ENCODE measurements at places on chromosomes 4 and X.

- peaks cover 9% of the 10 kb centered on the region for H3K36me3 ChIP-seq
- no peak overlapping the region for H3K4me3 ChIP-seq
- peak overlapping the region; percentile 66 for H3K27ac ChIP-seq
- H3K27me3 ChIP-seq: no peaks in the 10 kb centered on the region
These were observed 24.9 kb downstream of the PCDH7 start for GRCh38 chr4:30744957-30745640.

DNA sequence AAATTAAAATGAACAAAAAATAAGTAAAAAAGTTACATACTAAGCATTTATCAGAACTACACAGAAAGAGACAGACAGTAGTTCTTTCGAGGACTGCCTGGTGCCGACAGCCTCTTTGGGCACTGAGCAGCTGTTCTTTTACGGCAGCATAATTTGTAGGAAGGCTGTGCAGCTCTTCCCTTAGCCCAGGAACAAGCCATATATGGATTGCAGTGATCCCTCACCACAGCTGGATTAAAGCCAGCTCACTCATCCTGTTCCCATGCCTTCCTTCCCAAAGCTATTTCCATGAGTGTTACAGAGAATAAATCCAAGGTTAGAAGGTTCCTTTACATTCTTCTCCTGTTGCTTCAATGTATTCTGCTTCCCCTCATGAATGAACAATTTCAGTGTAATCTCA, 71.7 kb downstream of the DDX60L start:
- H3K27me3 ChIP-seq: no peaks in the 10 kb centered on the region
- no peak overlapping the region for H3K4me3 ChIP-seq
- H3K27ac ChIP-seq: peak overlapping the region; percentile 28
- peaks cover 5% of the 10 kb centered on the region for H3K4me1 ChIP-seq
- H3K36me3 ChIP-seq: peaks cover 5% of the 10 kb centered on the region

DNA sequence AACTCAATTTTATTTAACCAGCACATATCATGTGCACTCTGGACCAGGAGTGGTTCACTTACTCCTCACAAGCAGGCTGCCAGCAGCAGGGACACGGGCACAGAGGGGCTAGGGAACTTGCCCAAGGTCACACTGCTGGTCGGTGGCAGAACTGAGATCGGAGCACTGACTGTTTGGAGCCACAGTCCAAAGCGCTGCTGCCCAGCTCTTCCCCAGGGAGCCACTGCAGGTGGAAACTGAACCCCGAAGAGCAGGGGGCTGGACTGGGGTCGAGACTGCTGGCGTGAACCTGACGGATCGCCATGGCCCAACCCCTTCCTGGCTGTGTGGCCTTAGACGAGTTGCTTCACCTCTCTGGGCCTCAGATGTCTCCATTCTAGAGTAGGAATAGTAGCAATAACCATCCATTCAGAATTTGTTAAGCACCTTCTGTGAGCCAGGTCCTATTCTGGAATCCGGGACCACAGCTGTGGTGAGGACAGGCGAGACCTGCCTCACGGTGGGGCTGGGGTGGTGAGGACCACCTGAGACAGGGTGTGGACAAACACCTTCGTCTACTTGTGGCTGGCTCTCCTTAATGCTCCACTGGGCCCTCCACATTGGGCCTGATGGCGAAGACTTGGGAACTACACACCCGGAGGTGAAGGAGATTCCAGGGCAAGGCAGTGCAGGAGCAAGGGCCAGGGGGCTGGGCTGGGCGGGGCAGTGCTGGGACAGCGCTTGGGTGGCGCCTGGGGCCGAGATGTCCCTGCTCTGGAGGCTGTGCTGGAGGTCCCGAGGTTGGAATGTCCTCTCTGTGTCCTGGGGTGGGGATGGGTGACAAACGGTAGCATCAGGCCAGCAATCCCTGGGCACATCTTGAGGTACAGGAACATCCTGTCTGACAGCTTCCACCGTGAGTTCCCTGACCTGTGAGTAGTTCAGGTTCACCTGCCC, 32.0 kb upstream of the KIAA0232 start:
- no peak for DNase-seq
- no peak overlapping the region for H3K4me3 ChIP-seq
- peaks cover 9% of the 10 kb centered on the region for H3K4me1 ChIP-seq
- H3K36me3 ChIP-seq: no peaks in the 10 kb centered on the region

GRCh38 chrX:26873736-26874135, 589.4 kb downstream of the PPP4R3C start:
- no peak overlapping the region for H3K4me3 ChIP-seq
- H3K4me1 ChIP-seq: no peaks in the 10 kb centered on the region
- no peaks in the 10 kb centered on the region for H3K36me3 ChIP-seq
- H3K27me3 ChIP-seq: no peaks in the 10 kb centered on the region
- no peak overlapping the region for H3K27ac ChIP-seq

DNA sequence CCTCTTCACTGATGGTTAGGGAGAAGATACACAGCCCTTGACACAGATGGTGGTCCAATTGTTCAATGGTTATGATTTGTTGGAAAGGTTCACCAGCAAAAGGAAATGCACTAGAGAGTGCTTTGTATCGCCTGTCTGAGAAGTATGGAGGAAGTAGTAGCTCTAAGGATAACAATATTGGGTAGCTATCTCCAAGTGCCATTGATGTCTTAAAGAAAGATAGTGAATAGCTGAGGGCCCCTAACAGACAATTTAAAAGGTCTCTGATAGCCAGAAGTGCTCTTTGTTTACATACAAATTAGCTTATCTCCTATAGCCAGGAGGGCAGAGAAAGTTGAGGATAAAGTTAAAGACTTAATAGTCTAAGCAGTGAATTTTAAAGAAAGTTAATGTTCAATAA, 33.9 kb upstream of the BLTP1 start:
- no peak for DNase-seq
- H3K36me3 ChIP-seq: no peaks in the 10 kb centered on the region
- H3K4me3 ChIP-seq: no peak overlapping the region
- no peaks in the 10 kb centered on the region for H3K4me1 ChIP-seq
- peaks cover 2% of the 10 kb centered on the region for H3K27me3 ChIP-seq
- no peak overlapping the region for H3K27ac ChIP-seq

GRCh38 chrX:9619581-9619980, 146.1 kb downstream of the GPR143 start:
- DNase-seq: no peak
- H3K27me3 ChIP-seq: no peaks in the 10 kb centered on the region

DNA sequence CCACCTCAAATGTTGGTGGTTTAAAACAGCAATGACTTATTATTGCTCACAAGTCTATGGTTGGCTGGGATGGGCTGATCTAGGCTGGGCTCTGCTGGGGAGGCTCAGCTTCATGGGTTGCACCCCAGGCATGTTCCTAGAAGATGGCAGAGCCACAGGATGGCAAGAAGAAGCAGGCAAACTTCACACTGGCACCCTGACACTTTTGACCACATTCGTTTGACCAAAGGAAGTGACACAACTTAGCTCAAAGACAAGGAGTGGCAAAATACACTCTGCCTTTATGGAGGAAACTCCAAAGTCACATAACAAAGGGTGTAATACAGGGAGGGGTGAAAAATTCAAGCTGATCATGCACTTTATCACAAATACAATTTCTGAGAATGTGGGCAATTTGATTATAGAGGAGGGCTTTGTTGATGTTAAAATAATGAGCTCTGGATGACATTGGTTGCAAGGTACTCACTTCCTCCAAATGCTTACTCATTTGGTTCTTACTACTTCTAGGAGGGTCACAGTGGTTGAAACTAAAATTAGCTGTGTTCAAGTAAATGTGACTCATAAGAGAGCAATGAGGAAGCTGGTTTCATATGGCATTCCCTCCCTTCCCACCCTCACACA, 249.2 kb upstream of the RPS6KA3 start:
- no peak for DNase-seq
- H3K4me1 ChIP-seq: peaks cover 21% of the 10 kb centered on the region
- peak overlapping the region; percentile 71 for H3K27ac ChIP-seq
- H3K4me3 ChIP-seq: no peak overlapping the region
- no peaks in the 10 kb centered on the region for H3K36me3 ChIP-seq

DNA sequence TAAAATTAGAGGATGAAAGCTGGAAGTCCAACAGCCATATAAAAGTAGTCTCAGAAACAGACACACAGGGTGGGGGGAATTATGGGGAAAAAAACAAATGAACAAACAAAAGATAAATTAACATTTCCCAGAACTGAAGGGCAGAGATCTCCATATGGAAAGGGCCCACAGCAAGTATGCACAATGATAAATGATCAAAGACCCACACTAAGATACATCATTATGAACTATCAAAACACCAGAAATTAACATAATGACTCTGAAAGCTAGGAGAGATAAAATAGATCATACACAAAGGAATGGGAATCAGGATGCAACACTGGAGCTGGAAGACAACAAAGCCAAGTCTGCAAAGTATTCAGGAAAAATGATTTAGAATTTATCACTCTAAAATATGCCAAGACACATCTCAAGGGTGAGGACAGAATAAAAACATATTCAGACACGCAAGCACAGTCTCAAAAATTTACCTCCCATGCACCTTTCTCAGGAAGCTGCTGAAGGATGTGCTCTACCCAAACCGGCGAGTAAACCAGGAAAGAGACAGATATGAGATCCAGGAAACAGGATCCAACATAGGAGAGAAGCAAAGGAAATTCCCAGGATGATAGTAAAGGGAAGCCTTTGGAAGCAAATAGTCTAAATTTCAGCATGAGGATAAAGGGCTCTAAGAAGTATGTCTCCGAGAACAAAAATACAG, 30.7 kb upstream of the KCNE5 start:
- H3K27me3 ChIP-seq: no peaks in the 10 kb centered on the region
- no peak overlapping the region for H3K27ac ChIP-seq
- H3K4me1 ChIP-seq: peaks cover 15% of the 10 kb centered on the region

- peaks cover 41% of the 10 kb centered on the region for H3K4me1 ChIP-seq
- DNase-seq: no peak
- peak overlapping the region; percentile 91 for H3K27ac ChIP-seq
- H3K4me3 ChIP-seq: no peak overlapping the region
These were observed 32.2 kb downstream of the SMS start for GRCh38 chrX:21972721-21973120.

DNA sequence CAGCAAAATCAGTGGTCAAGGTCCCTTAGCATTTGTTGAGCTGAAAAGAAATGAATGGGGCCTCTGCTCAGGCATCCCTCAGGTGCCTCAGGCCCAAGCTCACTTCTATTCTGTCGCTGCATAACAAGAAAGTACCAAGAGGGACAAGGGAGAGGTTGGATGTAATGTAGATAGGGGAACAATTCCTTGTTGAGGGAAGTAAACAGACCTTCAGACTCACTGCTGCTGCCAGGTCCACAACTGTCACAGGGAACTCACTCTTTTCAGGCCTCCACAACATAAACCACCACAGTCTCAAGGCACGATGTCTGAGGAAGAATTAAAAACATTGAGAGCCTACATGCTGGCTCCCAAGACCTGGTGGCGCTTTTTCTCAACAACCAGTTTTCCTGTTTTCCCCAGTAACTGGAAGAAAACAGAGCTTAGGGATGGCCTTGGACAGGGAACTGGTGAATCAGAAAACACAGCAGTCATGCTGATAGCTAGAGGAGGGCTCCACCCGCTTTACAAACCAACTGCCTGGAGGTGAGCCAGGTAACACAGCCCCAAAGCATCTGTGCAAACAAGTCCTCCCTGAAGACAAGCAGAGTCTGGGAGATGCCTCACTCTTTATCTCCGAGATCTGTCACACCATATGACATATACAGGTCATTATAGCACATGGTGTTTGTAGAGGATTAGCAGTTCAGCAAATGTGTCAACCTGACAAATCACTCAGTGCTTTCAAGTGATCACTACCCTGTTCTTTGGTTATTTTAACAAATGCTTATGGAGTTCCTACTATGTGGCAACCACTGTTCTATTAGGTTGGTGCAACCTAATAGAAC, 14.3 kb upstream of the AWAT1 start:
- no peaks in the 10 kb centered on the region for H3K4me1 ChIP-seq
- H3K27ac ChIP-seq: no peak overlapping the region
- H3K27me3 ChIP-seq: peaks cover 3% of the 10 kb centered on the region
- no peak for DNase-seq

DNA sequence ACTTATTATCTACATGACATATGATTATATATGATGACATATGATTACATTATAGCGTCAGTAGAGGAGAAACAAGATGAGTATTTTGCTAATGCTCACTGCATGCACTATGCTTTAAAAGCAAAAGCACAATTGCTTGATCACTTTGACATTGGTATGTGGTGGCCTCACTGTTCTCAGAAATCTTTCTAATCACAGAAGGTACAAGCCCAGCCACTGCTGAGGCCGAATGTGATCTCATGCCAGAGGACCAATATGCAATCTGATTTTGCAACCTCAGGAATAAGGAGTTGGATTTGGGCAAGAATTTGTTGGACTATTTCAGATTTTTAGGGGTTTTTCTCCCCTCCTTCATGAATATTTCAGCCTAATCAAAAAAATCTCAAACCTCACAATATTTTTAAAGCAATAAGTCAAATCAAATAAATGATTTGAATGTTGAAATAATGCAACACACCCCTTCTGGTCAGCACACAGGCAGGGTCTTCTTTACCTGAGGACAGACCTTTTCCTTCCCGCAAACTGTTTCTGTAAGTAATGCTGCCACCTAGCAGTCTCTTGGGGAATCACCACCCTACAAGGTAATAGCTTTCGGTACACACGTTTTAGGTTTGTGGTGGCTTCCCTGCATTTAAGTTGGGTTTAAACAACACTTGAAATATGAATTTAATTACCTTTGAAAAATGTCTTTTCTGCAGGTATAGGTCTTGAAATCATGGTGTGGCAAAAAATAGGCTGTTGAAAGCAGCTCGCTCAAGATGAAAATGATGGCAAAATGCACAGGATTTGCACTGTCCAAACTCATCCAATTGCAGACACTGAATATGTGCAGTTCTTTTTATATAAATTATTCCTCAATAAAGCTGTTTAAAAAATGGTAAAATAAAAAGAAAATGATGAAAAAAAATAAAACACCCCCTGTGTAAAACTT, 4.8 kb upstream of the CXCL13 start:
- H3K4me1 ChIP-seq: no peaks in the 10 kb centered on the region
- no peak overlapping the region for H3K4me3 ChIP-seq
- peaks cover 47% of the 10 kb centered on the region for H3K27me3 ChIP-seq
- H3K36me3 ChIP-seq: no peaks in the 10 kb centered on the region
- DNase-seq: no peak
- no peak overlapping the region for H3K27ac ChIP-seq
